ENCODE measurements at places on chromosomes 2 and 18. TPM values are rescaled to one million over a fixed set of nuclear protein-coding genes. Genes with fewer than 3 reads are reported as not detected.

DNA sequence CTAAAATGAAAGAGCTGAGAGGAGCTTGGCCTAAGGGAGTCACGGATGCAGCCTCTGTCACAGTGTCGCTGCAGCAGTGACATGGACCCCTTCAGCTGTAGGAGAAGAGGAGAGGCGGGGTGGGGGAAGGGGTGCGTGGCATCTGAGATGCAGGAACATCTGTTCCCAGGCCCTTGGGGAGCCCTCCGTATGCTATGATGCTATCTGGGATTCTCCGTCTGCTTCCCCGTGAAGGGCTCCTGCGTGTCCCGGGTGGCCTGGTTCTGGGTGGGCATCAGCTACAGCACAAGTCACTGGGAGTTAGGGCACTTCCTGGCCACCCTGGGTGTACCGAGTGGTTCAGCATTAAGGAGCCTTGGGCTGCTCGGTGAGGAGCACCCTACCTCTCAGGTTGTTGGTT is 35.6 kb upstream of the B3GNT7 start:
- H3K36me3 ChIP-seq = no peaks in the 10 kb centered on the region
- no peaks in the 10 kb centered on the region for H3K4me1 ChIP-seq
- no peaks in the 10 kb centered on the region for H3K27me3 ChIP-seq
- DNase-seq = no peak

RAB6C gene
- not detected for total RNA-seq

GRCh38 chr2:163191372-163191771 is 352.8 kb upstream of the KCNH7 start:
- H3K4me3 ChIP-seq = no peak overlapping the region
- no peaks in the 10 kb centered on the region for H3K4me1 ChIP-seq
- H3K27me3 ChIP-seq = no peaks in the 10 kb centered on the region
- DNase-seq = peak; percentile 42

DNA sequence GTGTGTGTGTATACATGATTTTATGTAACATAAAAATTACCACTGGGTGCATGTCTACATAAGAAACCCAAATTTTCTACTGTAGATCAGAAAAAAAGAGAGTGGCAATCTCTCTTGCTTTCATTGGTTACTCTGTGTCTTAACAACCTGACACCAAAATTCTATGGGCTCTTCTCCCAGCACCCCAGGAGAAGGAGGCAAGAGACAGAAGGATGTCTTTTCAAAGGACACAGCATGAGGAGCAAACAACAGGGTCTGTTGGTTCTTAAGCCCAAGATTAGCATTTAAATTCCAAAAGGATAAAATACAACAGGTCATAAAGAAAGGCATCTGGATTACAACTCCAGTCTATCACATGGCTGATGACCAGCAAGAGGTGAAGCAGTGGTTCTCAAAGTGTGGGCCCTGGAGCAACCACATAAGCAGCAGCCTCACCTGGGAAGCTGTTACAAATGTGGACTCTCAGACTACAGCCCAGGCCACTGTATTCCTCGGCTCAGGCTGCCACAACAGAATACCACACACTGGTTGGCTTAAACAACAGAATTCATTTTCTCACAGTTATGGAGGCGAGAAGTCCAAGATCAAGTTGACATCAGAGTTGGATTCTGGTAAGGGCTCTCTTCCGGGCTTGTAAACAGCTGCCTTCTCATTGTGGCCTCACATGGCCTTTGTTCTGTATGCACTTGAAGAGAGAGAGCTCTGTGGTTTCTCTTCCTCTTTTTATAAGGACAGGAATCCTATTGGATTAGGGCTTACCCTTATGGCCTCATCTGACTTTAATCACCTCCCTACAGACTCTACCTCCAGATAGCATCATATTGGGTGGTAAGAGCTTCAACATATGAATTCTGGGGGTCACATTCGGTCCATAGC is 79.8 kb upstream of the RNF152 start:
- H3K4me3 ChIP-seq = no peak overlapping the region
- H3K4me1 ChIP-seq = no peaks in the 10 kb centered on the region
- H3K36me3 ChIP-seq = no peaks in the 10 kb centered on the region
- H3K27me3 ChIP-seq = no peaks in the 10 kb centered on the region
- H3K27ac ChIP-seq = no peak overlapping the region

DNA sequence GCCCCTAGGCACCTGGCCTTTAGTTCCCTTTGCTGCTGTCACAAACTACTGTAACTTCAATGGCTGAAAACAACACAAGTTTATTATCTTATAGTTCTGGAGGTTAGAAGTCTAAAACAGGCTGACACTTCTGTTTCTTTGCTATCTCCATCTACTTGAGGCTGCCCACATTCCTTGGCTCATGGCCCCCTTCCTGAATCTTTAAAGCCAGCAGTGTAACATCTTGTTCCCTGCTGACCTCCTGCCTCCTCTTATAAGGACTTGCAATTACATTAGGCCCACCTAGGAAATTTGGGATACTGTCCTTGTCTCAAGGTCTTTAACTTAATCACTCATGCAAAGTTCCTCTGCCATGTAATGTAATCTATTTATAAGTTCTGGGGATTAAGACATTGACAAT is 6.5 kb downstream of the SMYD1 start:
- H3K4me3 ChIP-seq = no peak overlapping the region
- no peak for DNase-seq
- H3K27ac ChIP-seq = no peak overlapping the region
- no peaks in the 10 kb centered on the region for H3K27me3 ChIP-seq
- peaks cover 6% of the 10 kb centered on the region for H3K4me1 ChIP-seq
- no peaks in the 10 kb centered on the region for H3K36me3 ChIP-seq

FARP2 gene
- 53.3 TPM for total RNA-seq

DNA sequence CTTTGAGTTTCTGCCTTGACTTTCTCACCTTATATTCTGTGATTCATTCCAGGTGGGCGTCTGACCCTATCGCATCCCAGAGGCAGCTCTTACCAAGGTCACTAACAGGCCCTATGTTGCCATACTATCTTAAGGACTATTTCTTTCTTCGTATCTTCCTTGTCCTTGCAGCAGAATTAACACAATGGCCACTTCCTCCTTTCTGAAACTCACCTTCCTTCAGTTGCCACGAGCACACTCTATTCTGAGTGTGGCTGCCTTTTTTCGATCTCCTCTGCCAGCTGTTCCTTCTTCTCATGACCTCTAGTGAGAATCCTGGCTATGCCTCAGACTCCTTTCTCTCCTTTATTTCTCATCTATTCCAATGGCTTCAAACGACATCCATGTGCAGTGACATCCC is 160.4 kb upstream of the CCDC195 start:
- H3K36me3 ChIP-seq = no peaks in the 10 kb centered on the region
- H3K4me3 ChIP-seq = no peak overlapping the region
- no peak overlapping the region for H3K27ac ChIP-seq
- H3K27me3 ChIP-seq = no peaks in the 10 kb centered on the region
- no peaks in the 10 kb centered on the region for H3K4me1 ChIP-seq
- no peak for DNase-seq

DNA sequence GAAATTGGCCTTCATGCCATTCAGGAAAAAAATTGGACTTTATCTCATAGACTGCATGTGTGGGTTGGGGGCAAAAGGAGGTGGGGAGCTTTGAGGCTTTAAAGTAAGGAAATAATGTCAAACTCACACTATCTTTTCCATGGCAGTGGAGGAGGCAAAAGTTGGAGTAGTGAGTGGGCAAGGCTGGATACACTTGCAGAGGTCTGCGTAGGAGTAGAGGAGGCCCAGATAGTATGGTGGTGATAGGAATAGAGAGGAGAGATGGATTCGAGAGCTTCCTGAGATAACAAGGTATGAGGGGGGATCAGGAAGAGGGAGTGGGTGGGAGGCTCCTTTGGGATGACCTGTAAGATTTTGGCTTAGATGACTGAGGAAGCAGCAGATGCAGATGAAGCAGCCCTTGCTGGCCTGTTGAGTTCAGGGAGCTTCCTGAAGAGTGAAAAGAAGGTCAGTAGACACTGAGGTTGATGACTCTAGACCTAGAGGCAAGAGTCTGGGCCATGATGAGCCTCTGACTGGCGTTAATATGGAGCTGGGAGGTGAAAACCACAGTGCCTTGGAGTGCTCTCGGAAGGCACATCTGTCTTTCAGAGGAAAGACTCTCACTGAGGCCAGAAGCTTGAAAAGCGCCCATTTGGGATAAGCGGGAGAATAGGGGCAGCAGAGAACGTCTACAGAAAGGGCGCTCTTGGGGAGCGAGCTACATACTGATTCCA is 5.8 kb downstream of the UNC50 start:
- H3K4me1 ChIP-seq = peaks cover 14% of the 10 kb centered on the region
- no peak overlapping the region for H3K4me3 ChIP-seq
- no peak for DNase-seq
- H3K36me3 ChIP-seq = peaks cover 72% of the 10 kb centered on the region

DNA sequence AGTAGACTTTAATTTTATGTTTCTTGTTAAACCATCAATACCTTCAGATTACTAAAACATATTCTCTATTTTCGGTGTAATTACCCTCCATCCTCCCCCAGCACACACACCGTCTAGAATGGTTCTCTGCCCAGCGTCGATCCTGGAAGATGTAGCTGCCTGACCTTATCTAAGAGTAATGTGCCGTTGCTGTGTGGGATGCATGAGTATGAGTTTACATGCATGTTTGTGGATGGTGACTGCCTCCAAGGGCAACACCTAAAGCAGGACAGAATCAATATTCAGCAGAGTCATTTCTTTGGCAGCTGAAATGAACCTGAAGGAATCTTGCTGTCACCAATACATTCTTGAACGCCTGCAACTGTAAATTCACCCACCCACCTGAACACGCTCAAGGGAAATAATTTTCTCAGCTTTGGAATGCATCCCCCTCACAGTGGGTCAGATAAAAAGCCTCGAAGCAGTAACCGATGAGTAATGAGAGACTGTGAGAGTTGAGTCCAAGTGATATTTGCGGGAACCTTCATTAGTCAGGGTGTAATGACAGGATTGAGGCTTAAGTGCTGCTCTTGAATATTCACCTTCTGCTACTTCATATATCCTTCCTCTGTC is 155.8 kb upstream of the RND3 start:
- no peaks in the 10 kb centered on the region for H3K4me1 ChIP-seq
- DNase-seq = no peak

PSMA8 gene
- total RNA-seq = not detected

DNA sequence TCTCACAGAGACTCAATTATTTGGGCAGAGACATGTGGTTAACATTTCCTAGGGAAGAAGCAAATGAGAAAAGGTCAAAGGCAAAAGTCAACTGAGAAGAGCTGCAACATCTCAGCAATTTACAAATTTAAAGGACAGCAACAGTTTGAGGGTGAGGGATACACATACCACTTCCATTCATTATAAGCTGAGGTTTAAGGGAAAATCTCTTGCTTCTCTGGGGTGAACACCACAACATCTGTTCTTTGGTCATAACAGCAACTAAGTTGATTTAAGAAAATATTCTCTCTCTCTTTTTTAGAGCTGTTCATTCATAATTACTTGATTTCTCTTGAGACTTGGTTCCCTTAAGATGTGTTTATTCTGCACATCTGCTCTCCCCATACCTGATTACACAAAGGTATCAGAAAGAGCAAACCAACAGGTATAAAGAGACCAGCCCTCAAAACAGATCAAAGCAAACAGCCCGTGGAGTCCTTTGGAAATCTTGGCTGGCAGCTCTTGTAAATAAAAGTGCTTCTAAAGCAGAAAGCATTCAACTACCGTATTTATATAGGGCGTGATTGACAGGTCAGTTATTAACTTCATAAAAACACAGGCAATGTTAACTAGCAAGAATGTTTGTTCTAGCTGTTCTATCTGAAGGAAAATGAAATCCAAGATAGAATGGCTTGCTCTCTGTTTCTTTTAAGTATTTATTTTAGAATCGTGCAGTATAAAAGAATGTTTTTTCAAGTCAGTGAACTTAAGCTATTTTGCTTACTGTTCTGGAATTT is 132.8 kb downstream of the THADA start:
- H3K4me3 ChIP-seq = no peak overlapping the region
- H3K4me1 ChIP-seq = peaks cover 8% of the 10 kb centered on the region
- H3K36me3 ChIP-seq = no peaks in the 10 kb centered on the region
- DNase-seq = no peak
- H3K27me3 ChIP-seq = no peaks in the 10 kb centered on the region

GRCh38 chr2:215526341-215526740 is 90.5 kb upstream of the FN1 start:
- H3K27ac ChIP-seq = no peak overlapping the region
- peaks cover 4% of the 10 kb centered on the region for H3K4me1 ChIP-seq
- no peak for DNase-seq
- H3K4me3 ChIP-seq = no peak overlapping the region

GKN1 gene
- not detected for total RNA-seq

DNA sequence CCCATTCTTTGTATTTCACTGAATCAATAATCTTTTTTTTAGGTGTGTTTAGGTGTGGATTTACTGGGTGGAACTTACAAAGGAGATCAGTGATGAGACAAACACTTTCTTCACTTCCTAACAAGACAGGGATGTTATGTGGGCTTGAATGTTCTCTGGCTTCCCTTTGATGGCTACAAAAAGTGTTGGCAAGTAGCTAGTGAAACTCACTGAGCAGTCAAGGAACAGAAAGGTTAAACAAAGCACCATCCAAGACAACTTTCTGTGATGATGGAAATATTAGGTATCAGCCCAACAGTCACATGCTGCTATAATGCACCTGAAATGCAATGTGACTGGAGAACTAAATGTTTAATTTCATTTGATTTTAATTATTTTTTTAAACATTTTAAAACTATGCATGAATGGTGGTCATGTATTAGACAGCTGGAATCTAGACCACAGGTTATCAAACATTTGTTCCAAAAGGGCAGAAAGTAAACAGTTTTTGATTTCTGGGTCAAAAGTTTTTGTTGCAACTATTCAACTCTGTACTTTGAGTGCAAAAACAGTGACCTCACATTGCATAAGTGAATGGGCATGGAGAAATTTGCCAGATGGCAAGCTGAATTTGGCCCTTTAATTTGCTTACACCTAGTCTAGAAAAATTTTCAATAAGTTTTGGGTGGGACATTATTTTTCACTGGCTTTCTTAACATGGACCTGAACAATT is 1272.7 kb upstream of the TMEFF2 start:
- H3K27ac ChIP-seq = no peak overlapping the region
- no peak overlapping the region for H3K4me3 ChIP-seq
- no peaks in the 10 kb centered on the region for H3K27me3 ChIP-seq

- no peaks in the 10 kb centered on the region for H3K27me3 ChIP-seq
- peak; percentile 53 for DNase-seq
- no peaks in the 10 kb centered on the region for H3K36me3 ChIP-seq
- no peak overlapping the region for H3K27ac ChIP-seq
These were observed 674.3 kb upstream of the REG3G start for GRCh38 chr2:78351208-78351607.

DNA sequence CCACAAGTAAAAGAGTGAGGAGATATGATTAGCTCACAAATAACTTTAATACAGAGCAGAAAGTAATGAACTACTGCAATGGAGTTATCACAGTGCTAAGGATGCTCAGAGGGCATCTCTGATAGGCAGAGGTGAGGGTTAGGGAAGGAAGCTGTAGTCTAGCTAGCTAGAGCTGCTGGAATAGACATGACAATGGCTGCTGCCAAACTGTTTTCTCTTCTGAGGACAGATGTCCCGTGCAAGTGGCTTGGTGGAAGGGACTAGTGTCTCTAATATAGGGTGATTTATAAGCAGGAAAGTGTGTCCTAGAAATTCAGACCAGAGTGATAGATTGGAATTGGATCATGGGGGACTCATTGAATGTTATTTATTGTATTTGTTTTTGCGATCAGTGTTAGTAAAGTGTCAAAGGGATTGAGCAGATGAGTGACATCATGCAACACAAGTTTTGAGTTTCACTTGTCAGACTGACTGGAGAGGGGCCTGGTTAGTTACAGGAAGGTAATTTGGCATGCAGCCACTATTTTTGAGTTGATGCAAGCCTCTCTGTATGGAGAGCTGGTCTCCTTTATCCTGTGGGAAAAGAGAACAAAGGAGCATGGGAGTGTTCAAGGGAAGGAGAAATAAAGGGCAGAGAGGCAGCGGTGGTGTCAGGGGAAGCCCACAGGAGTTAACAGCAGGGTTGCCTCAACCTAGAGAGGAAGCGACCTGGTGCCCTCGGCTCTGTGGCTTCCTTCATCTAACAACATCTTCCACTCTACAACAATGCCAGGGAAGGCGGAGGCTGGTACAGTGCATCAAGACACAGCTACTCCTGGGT is 1.9 kb downstream of the CTLA4 start:
- no peak overlapping the region for H3K27ac ChIP-seq
- no peaks in the 10 kb centered on the region for H3K4me1 ChIP-seq
- DNase-seq = no peak

Measured in A673 (cell line).